ENCODE measurements at places on chromosomes 12 and 14.
A peak's percentile ranks its signal among the peaks of the same experiment; 100 is the strongest.

DNA sequence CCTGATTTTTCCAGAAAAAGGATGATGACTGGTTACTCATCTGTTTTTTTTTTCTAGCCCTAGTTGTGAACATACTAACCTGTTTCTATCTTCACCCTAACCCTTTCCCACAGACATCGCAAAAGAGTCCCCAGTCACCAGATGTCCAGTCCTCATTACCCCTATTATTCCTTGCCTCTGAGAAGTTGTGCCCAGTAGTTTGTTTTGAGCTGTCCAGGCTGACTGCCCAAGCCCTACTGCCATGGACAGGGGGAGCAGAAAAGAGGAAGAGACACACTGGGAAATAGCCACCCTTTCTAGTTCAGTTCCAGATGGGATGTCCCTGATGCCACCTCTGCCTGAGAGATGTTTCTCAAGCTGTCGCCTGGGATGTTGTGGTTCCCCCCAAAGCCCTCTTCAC, 13.8 kb upstream of the CELA1 start:
- no peak for DNase-seq

DNA sequence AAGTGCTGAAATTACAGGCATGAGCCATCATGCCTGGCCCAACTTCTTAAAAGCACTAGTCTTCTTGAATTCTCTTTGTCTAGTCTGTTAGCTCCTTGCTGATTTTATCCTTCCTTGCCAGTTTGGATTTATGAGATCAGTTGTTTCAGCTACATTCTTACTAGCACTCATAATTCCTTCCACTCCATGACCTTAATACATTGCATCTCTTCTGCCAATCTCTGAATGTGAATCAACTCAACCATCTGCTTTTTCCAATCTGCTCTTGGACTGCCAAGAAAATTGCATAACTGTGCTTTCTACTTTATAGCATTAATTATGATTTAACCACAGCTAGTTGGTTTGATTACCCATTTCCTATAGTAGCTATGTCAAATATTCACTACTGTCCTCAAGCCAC, 14.9 kb upstream of the HEATR5A start:
- peak; percentile 52 for DNase-seq

DNA sequence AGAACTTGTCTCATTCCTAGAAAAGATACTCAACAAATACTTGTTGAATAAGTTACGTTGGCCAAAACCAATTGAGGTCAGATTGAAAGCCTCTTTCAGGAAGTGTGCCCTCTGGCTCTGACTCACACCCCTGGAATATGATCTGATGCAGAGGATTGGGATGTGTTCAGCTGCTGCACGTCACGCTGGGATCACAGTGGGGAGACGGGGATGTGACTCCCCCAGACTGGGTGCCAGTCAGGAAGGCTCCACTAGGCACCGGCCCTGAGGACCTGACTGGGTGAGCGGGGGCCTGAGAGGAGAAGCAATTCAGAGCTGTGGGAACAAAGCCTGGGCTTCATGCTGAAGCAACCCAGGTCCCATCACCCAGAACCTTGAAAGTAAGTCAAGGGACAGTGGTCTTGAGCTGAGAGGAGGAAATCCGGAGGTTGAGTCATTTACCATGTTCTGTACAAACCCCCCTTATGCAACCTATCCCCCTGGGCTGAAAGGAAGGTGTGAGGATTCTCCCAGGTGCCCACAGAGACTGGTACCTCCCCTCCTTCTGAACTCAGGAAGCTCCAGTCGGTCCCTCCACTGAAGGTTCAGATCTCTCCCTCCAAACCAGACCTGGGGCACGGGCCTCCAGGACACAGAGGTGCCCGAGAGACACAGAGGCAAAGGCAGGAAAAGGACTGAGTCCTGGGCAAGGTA, 3.9 kb downstream of the CEBPE start:
- DNase-seq, result peak; percentile 94

- DNase-seq, result no peak
These were observed 3.7 kb upstream of the CLBA1 start for GRCh38 chr14:104981699-104982541.

DNA sequence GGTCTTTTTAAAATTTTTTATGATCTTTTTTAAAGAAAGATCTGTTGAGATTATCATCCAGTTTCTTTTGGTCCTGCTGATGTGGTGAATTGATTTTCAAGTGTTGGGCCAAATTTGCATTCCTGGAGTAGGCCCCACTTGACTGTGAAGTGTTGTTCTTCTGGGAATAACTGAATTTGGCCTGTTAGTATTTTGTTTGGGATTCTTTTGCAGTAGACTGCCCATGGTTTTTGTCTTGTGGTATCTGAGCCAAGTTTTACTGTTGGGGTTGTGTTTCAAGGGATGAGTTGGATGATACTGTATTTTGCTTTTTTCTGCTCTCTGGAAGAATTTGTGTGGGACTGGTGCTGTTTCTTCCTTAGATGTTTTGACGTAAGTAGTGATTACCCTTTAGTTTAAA, 4.0 kb upstream of the SYCP3 start:
- DNase-seq, result peak; percentile 45

- peak; percentile 86 for DNase-seq
These were observed 34.8 kb upstream of the FRMD6 start for GRCh38 chr14:51616724-51617409.

All from fibroblast of villous mesenchyme (primary cell).